ENCODE measurements at places on chromosomes 1 and 21.

- DNase-seq, result no peak
These were observed 16.4 kb upstream of the CGN start for GRCh38 chr1:151494741-151495281.

- DNase-seq, result no peak
These were observed 65.8 kb upstream of the ATF3 start for GRCh38 chr1:212542761-212543187.

- no peak for DNase-seq
These were observed 6.6 kb downstream of the SORT1 start for GRCh38 chr1:109391157-109391556.

DNA sequence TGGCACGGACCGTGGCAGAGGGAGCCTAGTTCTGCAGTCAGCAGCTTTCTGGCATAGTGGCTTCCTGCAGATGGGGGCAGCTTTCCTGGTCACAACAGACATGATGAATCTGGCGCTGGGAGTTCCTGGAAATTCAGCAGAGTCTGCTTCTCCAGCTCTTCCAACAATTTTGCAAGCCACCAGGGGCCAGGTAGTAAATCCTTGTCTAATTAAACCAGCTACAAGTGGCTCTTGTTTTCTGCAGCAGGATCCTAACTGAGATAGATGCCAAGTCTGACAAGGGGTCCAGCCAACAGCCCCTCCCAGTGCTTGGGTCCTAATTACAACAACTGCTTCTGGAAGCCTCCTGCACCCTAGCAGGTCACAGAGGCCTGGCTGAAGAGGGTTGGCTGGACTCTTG, 35.8 kb downstream of the TRIM62 start:
- DNase-seq, result no peak

DNA sequence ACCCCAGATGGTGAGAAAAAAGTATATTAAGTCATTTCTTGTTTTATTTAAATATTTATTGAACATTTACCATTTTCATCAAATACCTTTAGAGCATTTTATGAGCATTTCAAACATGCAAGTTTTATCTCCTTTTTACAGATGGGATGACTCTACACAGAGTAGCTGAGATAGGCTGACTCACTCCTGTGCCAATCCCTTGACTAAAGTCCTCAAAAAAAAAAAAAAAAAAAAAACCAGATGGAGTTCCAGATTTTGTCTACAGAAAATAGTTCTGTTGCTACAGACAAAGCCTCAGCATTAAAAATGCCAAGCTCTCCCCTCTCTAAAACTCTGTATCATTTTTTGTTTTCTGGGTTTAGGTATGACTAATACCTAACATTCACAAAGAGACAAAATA, 303.0 kb upstream of the PLD5 start:
- no peak for DNase-seq

Data from central memory CD8-positive, alpha-beta T cell (primary cell).